NCI-H1436 treated with DMSO at 0.1 percent for 48 hours (cell line): ENCODE measurements at places on chromosomes 7 and 10.

GRCh38 chr7:80529362-80529761 is 17.5 kb upstream of the GNAT3 start:
- no peak for DNase-seq

DNA sequence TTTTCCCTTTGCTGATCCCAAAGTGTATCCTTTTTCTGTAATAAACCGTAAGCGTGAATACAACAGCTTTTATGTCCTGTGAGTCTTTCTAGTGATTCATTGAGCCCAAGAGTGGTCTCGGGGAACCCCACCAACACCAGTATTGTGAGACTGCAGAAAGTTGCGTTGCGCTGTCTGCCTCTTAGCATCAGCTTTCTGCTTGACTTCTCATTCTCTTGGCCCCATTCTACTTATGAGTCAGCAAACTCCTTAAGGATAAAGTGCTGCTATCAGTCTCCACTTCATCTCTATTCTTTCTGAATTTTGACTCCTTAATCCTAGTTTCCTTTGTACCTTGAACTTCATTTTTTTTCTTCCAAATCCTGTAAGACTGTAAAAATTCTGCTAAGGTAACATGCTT is 184.3 kb upstream of the MBL2 start:
- DNase-seq: no peak

DNA sequence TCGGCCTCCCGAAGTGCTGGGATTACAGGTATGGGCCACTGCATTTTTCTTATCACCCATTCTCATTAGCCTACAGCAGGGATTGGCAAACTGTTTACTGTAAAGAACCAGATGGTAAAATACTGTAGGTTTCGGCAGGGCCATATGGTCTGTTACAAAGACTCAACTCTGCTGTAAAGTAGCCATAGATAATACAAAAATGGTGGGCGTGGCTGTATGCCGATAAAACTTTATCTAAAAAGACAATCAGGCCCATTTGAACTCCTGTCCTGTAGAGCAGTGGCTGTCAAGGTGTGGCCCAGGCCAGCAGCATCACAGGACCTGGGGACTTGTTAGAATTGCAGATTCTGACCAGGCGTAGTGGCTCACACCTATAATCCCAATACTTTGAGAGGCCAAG is 134.3 kb downstream of the CUX1 start:
- DNase-seq: no peak

GRCh38 chr7:150363872-150364271 is 4.8 kb upstream of the REPIN1 start:
- no peak for DNase-seq

DNA sequence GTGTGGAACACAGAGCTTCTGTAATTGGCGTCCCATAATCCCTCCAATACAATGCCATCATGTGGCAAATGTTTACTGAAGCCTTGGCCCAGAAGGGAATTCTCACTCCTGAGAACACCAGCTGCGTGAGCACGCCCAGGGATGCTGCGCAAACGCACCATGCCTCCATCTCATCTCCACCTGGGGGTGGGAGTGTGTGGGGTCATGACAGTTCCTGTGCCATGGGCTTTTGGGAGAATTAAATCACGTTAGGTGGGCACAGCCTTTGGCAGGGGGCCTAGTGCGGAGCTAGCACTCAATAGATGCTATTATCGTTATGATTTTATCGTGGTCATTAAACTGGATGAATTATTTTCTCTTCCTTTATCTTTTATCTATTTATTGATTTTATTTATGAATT is 15.8 kb downstream of the WDFY4 start:
- DNase-seq: no peak

- DNase-seq: no peak
These were observed 2.8 kb downstream of the TFEC start for GRCh38 chr7:116027786-116028185.

DNA sequence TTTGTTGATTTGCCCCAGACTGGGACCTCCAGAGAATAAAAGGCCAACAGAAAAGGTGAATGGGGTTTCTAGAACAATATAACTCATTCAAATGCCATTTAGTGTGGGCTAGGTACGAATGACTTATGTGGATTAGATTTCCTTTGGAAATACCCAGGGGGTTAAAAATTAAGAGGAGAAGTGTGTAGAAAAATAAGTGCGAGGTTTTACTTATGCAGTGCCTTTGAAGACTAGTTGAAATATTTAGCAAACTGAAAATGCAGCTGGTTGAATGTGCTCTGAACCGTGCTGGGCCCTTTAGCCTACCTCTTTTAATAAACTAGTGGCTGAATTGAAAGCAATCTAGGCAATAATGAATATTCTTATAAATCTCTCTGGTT is 180.6 kb downstream of the LRMDA start:
- no peak for DNase-seq

DNA sequence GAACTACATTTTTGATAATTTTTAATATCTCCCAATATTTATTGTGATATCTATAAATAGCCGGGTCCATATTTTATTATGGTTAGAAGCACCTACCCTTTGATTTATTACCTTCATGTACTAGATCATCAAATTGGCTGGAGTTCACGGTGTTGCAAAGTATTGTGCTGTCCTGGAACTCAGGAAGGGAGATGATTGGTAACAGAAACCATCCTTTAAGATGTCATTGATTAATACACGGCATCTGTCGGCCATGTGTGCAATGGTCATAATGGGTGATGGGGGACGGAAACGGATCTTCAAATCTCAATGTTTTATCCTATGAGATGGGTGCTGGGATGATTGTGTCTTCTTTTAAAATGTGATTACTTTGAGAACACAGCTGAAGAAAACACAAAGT is 157.0 kb downstream of the NEBL start:
- no peak for DNase-seq

DNA sequence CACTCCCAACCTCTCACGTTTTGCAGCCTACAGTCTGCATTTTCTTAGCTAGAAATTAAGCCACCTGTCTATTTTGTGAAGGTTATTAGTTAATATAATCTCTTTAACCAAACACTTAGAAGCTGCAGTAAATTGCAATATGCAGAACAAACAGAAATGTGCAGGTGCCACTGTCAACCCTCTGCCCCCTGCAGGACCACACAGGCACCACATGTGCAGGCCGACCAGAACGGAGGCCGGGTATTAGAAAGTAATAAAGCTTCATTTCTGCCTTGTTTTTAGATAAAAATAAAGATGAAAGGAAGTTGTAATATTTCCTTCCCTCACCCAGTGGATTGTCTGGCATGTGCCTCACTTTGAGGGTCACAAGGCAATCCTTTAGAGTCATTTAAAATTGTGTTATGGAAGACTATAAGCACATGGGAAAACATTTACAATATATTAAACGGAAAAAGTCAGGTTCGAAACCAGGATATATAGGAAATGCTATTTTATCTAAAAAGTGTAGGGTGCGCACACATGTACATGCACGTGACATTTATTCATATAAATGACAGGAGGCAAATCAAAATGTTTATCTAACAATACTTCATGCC is 158.2 kb downstream of the ARHGAP12 start:
- DNase-seq: no peak

DNA sequence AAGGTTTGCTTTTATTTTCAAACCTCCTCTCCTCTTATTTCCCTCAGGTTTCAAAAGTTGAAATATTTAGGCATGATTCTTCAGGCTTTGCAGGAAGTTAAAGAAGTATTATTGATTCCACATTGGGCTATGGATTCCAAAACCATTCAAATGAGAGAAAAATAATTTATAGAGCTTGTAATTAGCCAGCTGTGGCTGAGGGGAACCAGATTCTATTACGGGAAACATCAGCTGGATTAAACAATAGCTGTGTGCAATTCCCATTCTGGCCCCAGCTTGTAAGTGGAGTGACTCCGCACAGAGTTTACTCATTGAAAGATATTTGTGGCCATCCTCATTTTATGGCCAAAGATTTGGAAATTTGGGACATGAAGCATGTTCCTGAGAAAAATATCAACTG is 77.0 kb upstream of the PHYHIPL start:
- no peak for DNase-seq

GRCh38 chr7:90951986-90952954 is 312.0 kb upstream of the FZD1 start:
- no peak for DNase-seq

DNA sequence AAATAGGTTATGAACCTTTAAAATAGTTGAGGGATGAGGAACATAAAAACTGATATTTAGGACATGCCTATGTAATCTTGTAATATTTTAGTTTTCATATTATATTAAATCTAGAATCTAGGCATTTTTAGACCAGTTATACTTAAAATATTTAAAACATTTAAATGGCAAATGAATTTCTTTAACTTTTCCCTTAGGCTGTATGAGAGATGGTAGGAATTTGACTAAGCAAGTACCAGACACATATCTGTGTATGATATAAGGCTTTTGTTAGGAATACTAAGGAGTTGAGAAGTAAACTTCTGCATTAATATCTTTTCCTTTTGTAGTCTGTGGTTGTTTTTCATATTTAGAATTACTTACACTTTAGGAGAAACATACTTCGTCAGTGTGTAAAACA is 25.1 kb downstream of the SEPTIN7 start:
- no peak for DNase-seq

DNA sequence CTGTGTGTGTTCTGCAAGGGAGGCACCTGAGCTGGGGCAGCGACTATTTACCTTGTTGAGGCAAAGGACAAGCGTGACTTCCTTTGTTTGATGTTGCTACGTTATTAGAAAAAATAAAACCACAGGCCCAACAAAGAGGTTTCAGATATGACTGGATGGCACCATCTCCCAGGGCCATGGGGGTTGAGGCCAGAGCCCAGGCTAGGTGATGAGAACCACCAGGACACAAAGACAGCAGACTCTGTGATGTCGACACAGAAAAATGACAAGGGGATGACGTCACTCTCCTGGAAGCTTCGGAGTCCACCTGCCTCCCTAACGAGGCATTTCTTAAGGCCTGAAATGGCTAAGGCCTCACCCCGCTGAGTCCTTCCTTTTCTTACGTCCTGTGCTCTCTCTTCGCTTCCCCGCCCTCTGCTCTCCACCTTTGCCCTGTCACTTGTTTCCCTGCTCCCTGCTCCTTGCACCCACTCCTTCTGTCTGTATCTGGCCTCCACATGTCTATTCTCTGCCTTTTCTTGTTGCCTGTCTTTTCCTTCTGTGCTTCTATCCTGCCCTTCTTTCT is 83.0 kb upstream of the ADRB1 start:
- DNase-seq: no peak

DNA sequence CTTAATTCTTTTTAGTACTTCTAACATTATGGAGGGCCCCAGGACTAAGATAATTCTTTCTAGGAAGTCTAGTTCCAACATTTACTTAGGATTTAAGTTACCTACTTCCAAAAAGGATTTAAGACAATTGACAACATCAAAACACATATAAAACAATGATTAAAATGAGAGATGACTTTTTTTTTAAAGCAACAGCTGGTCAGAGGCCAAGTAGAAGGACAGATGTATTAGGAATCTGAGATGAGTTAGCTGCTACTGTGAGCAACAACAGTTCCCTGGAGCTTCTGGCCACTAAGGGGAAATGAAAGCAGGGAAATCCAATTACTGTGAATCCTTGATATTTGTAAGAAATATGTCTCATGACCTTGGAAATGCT is 222.3 kb downstream of the PHTF2 start:
- no peak for DNase-seq

GRCh38 chr7:105806592-105807447 is 69.6 kb downstream of the ATXN7L1 start:
- no peak for DNase-seq

DNA sequence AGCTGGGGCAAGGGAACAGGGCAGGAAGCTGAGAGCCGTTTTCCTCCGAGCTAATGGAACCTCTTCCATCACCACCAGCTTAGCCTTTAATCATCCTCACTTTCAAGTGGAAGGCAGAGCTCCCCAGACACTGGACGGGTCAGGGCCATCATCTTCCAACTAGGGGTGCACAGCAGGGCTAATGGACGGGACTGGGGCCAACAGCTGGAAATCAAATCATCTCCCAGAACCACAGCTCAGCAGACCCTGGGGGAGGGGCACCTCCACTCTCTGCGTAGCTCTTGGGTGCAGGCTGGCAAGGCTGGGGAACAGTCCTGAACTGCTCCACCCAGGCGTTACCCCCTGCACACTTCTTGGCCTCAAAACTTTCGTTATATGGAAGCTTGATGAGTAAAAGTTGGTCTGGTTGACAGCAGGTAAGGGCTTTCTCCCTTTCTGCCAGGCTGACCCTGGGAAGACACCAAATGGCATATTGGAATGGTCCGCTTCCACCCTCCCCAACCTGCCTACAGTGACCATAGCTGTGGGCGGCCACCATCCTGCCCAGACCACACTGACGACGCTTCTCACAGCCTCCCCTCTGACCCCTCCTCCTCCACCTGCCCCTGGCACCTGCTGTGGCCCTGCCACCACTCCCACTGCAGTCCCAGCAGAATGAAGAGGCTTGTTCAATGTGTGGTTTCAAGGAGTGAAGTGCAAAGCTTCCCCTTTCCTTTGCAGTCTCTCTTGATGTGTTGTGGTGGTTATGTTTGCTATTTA is 51.7 kb upstream of the RET start:
- DNase-seq: no peak

GRCh38 chr10:104101902-104102301 is 16.2 kb upstream of the COL17A1 start:
- DNase-seq: no peak

DNA sequence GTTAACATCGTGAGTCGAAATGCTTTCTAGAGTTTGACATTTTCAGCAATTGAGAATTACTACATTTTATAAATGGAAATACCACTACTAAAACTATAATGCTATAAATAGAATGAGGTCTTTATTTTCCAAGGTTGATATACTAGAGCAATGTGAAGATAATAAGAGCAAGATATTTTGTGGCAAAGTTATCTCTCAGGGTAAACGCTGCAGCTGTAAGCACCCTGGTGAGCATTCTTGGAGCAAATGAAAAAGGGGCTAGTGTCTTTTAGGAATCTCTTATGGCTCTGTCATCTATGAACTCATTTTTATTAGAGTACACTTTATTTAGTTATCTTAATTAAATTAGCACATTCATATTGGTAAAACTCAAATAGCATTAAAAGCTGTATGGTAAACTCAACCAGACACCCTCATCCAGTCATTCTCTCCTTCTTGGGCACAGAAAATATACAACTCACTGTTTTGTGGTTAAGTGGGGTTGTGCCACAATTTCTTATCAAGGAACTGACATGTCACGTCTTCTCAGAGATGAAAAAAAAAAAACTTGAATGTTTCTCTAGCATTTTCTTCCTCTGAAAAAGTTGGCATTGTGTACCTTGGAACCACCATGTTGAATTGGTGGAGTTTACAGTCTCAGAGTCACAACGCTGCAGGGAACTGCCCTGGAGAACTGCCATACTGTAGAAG is 289.5 kb upstream of the PFKP start:
- DNase-seq: no peak

DNA sequence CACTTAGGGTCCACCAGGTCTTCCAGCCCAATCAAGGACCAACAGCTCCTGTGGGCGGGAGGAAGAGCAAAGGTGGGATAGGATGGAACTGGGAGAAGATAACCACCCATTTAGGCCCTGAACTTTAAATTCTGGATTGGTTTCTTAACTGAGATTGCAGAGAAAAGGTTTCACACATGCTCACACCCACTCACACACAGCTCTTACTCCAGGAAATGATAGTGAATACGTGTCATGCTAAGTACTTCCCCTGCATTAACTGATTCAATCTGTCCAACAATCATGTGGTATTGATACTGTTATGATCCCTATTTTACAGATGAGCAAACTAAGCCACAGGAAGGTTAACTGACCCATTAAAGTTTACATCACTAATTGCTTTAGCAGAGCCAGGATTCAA is 4.6 kb upstream of the CYP3A4 start:
- no peak for DNase-seq

- no peak for DNase-seq
These were observed 6.8 kb downstream of the SLC25A13 start for GRCh38 chr7:96315125-96315512.

GRCh38 chr7:22663721-22664120 is 63.3 kb upstream of the IL6 start:
- DNase-seq: no peak

GRCh38 chr7:86956567-86956966 is 102.9 kb downstream of the ELAPOR2 start:
- DNase-seq: no peak
